Stimulated activated CD4-positive, alpha-beta T cell treated with anti-CD3 and anti-CD28 coated beads, Interleukin-4, amount 100 ng/mL, for 4 hours (primary cell): ENCODE measurements at places on chromosomes 3 and 15.

GRCh38 chr3:97934980-97935695, 37.1 kb downstream of the RIOX2 start:
- no peak for DNase-seq

DNA sequence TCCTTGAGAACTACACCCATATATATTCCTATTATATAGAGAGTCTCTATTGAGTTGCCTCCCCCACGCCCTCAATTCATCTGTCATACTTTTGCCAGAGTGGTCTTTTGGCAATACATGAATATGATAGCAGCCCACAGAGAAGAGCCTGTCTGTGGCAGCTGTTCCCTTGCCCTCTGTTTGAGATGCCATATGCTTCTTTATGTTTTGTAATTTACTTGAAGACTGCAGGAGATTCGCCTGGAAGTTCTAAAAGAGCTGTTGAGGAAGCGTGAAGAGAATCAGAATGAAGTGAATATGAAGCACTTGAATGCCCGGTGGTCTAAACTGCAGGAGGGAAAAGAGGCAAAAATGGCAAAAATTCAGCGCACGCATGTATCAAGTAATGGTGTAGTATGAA, 27.2 kb downstream of the CFAP91 start:
- no peak for DNase-seq

DNA sequence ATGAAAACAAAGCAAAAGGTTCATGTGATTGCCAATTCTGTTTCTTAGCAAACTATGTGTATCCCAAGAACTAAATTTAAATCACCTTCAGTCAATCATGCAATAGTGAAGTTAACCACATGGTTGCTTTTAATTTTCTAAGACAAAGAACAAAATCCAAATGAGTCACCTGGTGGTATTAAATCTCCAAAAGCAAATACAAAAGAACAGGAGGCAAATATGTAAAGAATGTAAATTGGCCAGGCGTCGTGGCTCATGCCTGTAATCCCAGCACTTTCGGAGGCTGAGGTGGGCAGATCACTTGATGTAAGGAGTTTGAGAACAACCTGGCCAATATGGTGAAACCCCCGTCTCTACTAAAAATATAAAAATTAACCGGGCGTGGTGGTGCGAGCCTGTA, 54.2 kb upstream of the PIK3R4 start:
- no peak for DNase-seq

DNA sequence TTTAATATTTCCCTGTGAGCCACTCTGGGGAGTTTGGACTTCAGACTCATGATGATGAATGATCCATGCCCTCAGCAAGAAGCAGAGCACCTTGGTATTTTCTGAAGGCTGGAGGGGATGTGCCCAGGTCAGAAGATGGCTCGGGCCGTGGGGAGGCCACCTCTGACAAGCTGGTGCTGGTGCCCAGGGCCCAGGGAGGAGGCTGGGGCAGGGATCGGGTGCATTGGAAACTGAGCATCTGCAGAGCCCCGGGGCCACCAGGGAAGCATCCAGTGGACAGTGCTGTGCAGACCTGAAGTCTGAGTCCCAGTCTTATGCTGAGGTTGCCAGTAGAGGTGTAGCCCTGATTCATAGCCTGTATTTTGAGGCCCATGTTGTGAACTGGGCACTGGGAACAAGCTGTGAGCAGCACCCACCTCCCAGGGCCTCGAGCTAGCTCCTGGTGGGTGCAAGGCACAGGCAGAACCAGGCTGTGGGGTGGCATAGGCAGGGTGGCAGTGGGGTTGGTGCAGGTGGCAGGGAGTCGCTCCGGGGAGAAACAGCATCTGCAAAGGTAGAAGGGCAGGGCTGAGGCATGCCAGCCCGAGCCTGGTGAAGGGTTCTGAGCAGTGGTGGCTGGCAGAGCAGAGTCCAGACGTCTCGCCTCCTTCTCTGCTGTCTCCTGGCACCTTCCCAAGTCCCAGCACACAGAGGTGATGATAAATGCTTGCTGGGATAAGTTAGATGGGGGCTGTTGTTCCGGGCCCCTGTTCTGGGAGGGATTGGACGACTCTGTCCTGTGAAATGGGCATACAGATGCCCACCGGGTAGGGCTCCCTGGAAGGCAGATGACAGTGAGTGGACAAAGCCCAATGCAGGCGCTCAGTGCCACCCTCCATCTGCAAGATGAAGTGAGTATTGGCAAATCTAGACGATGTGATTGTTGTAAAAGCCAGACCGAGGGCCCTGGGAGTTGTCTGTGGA, 10.6 kb downstream of the DNAJB8 start:
- DNase-seq: no peak

DNA sequence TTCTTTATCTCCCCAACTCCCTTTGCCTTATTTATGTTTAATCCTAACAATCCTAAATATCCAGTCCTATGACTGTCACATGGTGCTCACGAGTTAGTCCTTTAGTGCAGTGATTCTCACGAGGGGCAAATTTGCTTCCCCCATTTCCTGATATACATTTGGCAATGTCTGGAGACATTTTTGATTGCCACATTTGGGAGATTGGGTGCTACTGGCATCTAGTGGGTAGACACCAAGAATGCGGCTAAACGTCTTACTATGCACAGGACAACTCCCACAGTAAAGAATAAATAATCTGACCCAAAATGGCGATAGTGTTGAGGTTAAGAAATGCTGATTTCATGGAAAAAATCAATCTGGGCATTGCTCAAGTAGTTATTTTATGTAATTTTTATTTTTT, 466.5 kb downstream of the ROBO2 start:
- no peak for DNase-seq

DNA sequence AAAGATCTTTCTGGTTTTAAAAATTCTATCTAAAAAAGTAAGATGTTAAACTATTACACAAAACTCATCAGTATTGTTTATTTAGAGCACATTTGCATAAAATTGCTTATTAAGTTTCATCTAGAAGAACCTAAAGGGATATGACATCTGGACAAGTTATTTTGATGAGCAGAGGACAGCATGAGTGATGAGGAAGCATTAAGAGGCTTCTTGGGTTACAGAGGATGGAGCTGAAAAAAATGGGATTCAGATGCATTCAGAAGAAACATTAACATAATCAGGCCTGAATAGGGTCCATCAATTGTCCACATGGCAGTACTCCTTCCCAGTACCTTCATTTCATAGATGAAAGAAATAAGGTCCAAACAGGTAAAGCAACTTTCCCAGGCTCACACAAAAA, 41.6 kb downstream of the IMPG2 start:
- DNase-seq: no peak
